Stimulated activated CD8-positive, alpha-beta memory T cell treated with anti-CD3 and anti-CD28 coated beads, Interleukin-4, amount 100 ng/mL, for 48 hours (primary cell): ENCODE measurements at places on chromosomes 5 and 9.

DNA sequence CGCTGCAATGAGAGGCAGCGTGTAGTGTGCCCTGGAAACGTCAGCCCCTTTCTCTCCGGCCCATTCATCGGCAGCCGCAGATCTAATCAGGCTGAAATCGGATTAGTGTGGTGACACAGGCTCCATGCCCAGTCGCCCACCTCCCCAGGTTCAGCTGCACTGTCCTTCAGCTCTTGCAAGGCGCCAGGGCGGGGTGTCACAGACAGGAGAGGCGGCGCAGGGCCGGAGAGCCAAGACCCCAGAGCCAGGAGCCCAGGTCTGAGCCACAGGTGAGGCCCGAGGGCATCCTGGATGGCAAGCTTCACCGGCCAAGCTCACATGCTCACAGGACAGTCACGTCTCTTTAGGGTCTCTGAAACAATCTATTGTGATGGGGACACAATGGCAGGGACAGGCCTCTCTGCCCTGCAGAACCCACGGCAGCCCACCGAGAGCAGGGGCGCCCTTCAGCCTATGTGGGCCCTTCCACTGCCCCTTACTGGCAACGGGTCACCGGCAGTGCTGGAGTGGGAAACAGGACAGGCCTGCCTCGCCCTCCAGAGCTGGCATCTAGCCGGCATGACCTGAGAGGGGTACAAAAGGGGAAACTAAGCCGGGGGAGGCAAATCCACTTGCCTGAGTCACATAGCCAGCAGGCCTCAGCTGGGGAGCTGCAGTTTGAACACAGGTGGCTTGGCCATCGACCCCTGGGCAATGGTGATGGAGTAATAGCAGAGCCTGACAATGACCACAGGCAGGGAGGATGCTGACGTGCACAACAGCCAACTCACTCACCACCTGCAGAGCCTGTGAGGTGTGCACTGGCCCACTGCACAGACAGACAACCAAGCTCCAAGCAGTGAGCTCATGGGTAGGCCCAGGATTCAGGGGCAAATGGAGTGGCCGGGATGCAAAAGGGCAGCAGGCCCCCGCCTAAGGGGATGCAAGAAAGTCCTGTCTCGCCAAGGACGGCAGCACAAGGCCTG lies 48.1 kb downstream of the VAV2 start:
- no peak for DNase-seq

DNA sequence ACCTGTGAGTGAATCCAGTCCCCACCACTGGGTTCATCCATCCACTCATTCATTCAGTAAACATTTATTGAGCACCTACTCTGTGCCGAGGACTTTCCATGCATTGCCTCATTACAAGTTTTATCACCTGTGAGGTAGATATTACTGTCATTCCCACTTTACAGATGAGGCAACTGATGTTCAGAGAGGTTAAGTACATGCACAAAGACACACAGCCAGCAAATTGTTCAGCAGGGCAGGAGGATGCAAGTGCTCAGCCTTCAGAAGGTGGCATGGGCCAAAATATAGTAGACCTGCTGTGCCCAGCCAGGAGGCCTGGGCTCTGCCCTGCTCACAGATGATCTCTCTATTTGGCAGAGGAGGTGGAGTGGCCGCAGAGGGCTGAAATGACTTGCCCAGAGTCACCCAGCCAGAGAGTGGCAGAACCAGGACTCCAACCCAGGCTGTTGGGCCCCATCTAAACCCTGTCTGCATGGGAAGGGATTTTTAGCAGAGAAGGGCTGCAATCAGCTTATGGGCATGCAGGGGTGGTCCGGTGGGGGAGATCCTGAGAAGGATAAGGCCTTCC lies 7.6 kb upstream of the NEURL1B start:
- no peak for DNase-seq

DNA sequence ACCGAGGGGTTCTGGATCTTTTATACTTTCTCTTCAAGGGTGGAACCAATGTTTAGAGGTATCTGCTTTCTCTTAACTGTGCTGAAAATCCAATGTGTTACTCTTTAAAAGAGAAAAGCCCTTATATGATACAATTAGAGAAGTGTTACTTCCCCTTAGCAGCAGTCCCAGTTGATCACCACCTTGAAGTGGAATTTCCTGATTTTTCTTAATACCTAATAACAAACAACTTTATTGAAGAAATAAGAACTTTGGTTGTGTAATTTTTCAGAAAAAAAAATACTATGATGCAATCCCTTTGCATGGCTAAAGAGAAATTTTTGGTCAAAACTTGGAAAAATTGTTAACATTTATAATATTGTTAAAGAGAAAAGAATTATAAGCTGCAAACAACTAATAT lies 24.7 kb downstream of the SLC1A3 start:
- no peak for DNase-seq

GRCh38 chr5:154298065-154298464 lies 107.5 kb downstream of the GALNT10 start:
- no peak for DNase-seq

GRCh38 chr9:82532504-82533180 lies 530.3 kb downstream of the RASEF start:
- DNase-seq, result no peak

GRCh38 chr9:26833792-26834191 lies 58.8 kb downstream of the CAAP1 start:
- DNase-seq, result no peak
